ENCODE measurements at places on chromosomes 6 and 20. TPM values are rescaled to one million over a fixed set of nuclear protein-coding genes. Genes with fewer than 3 reads are reported as not detected.

- no peak for DNase-seq
Measured at GRCh38 chr6:90534337-90535025, 52.4 kb downstream of the MAP3K7 start.

DNA sequence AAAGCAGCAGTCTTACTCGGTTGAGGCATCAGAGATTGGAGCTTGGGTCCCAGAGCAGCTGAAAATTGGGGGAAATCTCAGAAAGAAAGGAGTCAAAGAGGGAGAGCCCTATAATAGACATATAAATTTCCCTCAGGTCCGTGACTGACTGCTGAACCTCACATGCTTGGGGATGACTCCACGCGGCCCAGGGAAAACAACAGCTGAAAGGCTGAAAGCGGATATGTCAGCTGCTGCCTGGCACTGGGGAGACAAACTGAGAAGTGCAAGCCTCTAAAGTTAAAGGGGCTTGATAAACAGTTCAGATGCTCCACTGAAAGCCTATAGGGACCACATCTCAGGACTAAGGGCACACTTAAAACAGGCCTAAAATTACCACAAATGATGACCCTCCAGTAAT, 255.9 kb upstream of the RIN2 start:
- DNase-seq: no peak

DNA sequence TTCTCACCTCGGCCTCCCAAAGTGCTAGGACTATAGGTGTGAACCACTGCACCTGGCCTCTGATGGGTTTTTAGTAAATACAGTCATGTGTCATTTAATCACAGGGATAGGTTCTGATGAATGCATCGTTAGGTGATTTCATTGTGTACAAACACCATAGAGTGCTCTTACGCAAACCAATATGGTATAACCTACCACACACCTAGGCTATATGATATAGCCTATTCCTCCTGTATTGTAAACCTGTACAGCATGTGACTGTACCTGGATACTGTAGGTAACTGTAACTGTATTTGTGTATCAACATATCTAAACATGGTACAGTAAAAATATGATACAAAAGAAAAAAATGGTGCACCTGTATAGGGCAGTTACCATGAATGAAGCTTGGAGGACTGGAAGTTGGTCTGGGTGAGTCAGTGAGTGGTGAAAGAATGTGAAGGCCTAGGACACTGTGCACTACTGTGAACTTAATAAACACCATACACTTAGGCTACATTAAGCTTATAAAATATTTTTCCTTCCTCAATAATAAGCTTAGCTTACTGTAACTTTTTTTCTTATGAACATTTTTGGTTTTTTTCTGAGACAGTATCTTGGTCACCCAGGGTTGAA, 10.0 kb downstream of the BICRAL start:
- no peak for DNase-seq

DNA sequence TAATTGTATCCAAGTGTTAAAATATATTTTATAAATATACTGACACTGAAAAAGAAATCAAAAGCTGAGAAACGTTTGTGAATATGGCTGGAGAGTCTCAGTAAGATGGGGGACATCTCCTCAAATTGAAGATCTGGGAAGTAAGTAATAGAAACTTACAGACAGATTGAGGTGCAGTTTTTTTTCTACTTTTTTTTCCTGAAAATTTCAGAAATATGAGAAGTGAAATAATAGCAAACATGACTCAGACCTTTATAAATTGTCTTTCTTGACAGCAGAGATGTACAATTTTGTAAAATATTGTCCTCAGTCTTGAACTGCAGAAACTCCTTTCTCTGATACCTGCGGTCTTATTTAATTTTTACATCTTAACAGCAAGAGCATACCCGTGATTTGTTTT, 347.1 kb downstream of the UTRN start:
- DNase-seq: no peak

GRCh38 chr20:33304046-33304445, 21.0 kb downstream of the BPIFB1 start:
- no peak for DNase-seq

The FOXS1 gene
- 0.82 TPM for total RNA-seq

- no peak for DNase-seq
Measured at GRCh38 chr20:40481337-40481736, 207.7 kb downstream of the MAFB start.

- DNase-seq: no peak
Measured at GRCh38 chr6:163500105-163500504, 85.6 kb downstream of the QKI start.

DNA sequence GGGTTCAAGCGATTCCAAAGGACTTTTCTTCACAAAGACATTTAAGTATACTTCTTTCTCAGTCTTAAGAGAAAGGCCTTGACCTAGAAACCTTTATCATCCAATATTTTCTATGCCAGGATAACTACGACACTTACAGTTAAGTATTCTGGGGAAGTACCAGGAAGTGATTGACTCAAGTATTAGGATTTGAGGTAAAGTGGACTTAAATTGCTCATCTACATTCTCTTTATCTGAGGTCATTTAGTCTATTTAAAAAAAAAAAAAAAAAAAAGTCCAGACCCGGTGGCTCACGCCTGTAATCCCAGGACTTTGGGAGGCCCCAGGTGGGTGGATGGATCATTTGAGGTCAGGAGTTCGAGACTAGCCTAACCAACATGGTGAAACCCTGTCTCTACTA, 114.7 kb downstream of the ZFAND3 start:
- DNase-seq: no peak

DNA sequence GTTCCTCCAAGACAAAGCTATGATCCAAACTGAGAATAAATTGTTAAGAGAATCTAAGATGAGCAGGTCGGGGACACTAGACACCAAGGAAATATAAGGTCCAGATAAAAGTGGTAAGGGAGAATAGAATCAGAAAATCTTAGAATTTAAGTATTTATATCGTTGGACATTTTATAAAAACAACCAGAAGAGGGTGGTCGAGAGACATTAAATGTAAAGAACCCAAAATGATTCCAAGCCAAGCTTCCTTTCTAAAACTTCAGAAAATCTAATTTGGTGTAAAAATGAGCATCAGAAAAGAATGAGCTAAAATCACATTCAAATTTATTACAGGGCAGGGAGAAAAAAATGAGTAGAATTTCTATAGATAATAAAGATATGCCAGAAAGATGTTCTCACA, 97.8 kb upstream of the OGFRL1 start:
- DNase-seq: no peak

DNA sequence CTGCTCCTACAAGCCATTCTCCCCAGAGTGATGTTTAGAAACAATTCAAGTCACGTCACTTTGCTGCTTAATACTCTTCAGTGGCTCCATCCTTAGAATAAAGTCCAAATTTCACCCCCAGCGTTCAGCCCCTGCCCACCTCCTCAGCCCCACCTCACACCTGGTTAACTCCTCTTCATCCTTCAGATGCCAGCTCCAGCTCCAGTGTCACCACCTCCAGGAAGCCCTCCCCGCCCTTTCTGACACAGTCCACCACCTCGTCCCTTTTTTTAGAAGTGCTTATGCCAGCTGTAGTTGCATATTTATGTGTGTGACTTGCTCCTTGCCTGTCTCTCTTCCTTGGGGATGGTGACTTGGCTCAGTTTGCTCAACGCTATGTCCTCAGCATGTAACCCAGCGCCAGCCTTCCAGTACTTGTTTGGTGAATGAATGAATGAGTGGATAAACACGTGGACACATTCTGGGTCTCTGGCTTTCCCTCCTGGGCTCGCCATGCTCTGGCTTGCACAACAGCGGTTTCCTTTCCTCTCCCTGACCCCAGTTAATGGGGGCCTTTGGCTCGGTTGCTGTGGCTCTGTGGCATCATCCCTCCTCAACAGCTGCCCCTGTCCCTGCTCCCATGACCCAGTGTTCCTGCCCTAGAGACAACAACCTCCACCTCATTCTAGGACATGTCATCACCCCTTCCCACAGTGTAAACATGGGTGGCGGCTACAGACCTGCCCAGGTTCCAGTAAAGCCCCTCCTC, 3.7 kb upstream of the IP6K3 start:
- no peak for DNase-seq

DNA sequence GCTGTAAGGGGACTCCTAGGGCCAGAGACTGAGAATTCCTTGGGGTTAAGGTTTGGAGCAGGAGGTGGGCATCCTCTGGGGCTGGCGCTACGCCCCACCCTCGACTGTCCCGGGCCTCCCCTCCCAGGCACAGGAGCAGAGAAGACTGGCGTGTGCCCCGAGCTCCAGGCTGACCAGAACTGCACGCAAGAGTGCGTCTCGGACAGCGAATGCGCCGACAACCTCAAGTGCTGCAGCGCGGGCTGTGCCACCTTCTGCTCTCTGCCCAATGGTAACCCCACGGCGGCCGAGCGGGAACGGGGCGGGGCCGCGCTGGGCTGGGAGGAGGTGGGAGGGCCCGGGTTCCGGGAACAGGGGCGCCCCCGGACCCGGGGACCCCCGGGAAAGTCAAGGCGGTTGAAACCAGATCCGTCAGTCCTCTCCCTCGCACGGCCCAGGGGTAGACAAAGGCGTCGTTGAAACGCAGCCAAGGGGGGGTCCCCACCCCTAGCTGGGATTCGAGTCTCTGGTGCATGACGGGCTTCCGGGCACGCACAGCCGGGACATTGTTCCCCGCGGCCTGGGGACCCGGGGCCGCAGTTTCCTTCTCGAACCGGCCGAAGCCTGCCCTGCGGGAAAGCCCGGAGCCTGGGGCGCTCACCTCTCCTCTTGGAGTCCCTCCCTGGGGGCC, 844 bp downstream of the WFDC2 start:
- no peak for DNase-seq

GRCh38 chr6:4091941-4092340, 13.0 kb upstream of the FAM217A start:
- no peak for DNase-seq

DNA sequence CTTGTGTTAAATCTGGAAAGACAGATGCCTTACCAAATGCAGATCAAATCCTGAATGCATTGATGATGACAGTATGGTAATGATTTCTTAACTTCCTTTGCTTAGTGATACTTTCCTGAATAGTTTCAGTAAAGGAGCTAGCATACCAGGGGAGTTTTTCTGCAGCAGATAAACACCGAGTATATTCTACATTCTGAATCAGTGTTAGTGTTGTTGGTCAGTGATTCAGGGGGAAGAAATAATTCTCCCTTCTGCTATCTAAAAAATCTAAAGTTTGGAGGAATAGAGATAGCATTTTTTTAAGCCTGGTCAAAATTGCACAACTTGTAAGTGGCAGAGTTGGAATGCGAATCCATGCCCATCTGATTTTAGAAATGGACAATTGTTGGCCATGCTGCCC, 512.2 kb upstream of the MARCKS start:
- DNase-seq: no peak

The HLA-DPB1 gene
- 2.4 TPM for total RNA-seq

DNA sequence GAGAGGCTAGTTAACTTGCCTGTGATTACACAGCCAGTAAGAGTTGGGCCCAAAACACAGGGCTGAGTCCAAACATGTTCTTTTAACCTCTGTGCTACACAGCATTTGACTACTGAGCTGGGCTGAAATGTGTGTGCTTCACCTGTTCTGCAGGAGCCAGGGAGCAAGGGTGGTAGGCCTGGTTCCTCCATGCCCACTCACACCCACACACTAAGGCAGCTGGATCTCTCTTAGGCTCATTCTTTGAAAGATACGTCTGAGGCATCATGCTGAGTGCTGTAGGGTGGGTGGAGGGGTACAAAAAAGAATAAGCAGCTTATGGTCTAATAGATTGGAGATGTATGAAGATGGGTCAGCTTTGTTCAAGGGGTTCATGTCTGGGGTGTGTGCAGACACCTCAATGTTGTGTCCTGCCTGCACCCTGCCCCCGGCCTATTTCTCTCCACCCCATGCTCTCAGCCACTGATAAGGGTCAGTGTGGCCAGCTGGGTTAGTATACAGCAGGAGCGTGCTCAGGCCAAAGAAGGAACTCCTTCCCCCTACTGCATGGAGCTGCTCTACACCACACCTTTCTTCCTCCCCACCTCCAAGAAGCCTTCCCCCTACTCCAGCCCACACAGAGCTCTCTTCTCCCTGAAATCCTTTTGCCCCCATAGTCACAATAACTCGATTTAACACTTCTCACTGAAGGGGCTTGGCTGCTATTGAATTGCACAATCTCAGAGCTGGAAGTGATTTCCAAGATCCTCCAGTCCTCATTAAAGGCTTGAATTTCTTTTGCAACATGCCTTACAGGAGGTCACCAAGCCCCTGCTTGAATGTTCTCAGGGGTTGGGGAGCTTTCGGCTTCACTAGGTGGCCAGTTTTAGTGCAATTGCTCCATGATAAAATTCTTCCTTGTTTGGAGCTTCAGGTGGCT, 3.4 kb downstream of the PPP2R5D start:
- DNase-seq: no peak

The TEAD3 gene
- 0.41 TPM for total RNA-seq

The EXOC2 gene
- 61.6 TPM for total RNA-seq

The FAM83B gene
- total RNA-seq: 0.41 TPM

GRCh38 chr6:92459606-92460005, 959.8 kb downstream of the EPHA7 start:
- DNase-seq: no peak

DNA sequence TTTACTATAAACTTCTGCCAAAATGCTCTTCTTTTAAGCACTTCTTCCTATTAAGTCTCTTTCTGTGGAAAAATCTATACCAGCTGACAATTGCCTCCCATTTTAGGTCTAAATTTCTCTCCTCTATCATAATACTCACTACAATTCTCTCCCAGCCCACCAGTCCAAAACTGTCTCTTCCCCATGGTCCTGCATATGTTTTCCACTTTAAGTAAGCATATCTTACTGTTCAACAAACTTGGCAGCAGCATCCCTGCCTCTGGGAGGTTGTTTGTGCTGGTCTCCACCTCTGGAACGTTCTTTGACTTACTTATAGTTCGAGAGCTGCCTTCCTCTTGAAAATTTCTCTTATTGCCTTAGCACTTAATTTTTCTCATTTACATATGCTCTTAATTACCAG, 180.5 kb downstream of the COL12A1 start:
- no peak for DNase-seq
